ENCODE measurements at places on chromosomes 2 and 18.

DNA sequence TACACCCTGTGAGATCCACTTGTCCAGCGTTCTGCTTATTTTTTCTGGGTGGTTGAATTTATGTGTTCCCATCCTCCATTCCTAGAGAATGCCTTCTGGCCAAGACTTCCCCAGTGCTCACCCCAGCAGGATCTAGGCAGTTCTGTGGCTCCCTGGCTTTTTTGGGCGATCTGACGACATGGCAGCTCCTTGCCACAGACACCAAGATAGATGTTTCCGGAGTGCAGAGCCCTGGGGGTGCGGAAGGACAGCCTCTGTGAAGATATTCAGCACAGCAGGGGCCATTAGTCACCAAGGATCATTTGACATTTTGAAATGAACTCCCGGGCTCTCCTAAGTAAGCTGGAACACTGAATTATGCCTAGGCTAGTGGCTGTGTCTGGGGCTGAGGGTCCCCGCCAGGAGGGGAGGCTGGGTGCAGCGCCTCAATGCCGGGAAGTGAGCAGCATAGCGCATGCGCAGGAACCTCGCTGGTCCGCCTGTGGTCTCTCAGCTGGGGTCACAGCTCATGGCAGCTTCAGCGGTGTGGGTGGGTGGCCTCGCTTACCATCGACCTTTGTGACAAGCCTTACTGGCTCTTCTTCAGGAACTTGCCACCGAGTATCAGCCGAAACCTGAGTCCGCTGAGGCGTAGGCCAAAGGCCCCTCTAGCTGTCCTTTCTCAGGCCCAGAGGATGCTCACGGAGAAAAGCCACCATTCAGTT, 60.3 kb downstream of the MEX3C start:
- no peak for DNase-seq

DNA sequence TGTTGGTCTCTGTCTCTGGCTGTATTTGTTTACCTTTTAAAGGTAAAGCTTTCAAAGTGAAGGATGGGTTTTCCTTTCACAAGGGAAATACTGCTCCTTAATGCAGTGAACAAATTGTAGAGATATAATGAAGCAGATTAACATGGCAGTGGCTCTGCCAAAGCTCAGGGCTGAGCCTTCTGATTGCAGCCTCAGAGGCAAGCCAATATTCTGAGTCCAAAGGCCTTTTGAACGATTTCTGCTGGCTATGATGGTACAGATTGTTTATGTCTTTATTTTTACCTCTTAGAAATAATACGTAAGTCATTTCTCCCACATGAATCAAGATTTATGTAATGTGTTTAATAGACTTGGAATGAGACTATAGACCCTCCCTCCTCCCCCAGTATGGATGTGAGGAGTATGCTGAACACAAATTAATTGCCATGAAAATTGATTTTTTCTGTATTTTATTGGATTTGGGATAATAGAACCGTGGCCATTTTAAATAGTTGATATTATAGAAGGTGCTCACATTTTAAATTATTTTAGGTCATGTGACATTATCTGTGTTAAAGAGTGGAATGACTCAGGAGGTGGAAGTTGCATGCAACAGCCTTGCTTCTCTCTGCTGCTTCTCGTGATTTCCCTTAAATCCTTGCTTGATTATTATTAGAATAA, 772 bp downstream of the SCN2A start:
- no peak for DNase-seq

DNA sequence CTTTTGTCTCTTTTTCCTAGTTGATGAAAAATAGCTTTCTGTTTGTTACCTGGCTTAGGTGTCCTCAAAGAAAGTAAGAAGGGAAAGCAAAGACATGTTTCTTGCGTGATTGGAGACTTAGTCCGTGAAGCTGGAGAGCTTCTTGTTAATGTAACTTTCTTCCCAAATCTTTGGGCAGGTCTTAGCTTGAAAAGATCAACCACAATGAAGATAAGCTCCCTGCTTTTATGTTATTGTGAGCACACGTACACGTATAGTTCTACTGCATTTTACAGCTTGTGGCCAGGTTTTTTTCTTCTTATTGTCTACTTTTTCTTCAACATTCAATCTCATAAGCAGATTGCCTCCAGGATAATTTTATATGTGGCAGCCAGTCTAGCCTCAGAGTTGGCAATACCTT, 99.8 kb downstream of the DIS3L2 start:
- DNase-seq, result no peak

GRCh38 chr2:118834901-118835745, 12.3 kb downstream of the EN1 start:
- no peak for DNase-seq

DNA sequence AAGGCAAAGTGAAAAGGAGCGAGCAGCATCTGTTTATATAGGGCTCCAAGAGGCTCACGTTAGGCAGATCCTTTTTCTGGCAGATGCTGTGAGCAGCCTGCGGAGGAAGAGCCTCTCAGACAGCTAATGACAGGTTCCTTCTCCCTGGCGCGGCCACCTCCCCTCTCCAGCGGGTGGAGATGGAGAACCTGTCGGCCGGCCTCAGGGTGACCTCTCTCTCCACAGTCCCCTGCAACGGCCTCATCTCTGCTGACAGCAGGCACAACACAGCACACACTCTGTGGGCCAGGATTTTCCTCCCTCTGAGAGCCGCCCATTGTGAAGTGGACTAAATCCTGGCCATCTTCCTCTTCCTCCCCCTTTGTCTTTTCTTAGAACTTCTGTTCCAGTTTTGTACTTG, 119.8 kb downstream of the PRKCE start:
- DNase-seq, result no peak

DNA sequence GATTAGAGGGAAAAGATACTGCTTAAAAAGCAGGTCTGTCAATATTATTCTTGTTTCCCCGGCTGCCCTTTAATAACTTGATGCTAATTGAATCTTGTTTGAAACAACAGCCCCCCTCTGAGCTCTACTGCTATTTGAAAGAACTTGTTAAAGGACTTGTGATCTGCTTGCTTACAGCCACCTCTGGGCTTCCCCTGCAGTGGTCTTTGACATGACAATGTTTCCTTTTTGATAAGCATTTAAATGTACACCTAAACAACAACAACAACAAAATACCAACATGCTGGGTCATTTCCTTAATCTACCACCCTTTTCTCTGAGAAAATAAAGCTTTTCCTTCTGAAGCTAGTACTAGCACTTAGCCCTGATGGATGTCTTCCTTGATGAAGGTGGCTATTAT, 3.9 kb downstream of the HOXD1 start:
- no peak for DNase-seq
